Immature natural killer cell (primary cell): ENCODE measurements at places on chromosomes 6 and 20.

GRCh38 chr20:6882561-6883291, 115.2 kb downstream of the BMP2 start:
- no peak for DNase-seq

DNA sequence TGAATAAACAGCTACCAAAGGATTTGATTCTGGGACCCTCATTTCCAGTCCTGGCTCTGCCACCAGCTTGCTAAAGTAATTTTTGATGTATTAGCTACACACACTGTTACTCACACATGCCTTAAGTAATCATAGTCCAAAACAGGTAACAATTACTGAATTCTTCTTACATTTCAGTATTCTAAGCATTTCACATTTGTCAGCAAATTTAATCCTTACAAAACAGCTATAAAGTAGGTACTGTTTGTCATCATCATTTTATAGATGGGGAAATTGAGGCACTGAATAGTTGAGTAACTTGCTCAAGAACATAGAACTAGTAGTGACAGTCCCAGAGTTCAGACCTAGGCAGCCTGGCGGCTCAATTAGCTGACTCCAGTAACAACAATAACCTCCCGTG, 272.6 kb downstream of the QKI start:
- no peak for DNase-seq

DNA sequence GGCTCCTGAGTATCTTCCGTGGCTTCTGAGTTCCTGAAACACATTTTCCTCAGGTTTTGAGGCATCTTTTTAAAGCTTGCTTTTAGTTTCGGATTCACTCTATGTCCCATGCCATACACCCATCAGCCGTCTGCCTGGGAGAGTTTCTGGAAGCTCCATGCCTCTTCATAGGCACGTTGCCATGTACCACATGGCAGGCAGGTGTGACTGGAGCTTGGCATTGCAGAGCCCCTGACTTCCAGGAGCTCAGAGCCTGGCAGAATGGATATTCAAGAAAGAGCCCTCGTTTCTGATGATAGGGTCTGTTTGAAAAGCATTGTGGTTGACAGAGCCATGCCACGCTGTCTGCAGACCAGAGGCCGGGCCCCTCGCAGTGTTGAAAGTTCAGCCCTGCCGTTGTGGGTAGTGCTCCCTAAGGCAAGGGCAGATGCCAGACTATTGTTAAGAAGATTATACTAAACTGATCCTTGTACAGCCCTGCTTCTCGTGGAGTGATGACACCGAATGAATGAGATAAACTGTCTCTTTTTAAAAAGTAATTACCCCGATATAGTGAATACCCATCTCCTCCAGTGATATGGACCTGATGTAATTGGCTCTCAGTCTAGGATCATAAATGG, 100.0 kb downstream of the RPP40 start:
- no peak for DNase-seq

DNA sequence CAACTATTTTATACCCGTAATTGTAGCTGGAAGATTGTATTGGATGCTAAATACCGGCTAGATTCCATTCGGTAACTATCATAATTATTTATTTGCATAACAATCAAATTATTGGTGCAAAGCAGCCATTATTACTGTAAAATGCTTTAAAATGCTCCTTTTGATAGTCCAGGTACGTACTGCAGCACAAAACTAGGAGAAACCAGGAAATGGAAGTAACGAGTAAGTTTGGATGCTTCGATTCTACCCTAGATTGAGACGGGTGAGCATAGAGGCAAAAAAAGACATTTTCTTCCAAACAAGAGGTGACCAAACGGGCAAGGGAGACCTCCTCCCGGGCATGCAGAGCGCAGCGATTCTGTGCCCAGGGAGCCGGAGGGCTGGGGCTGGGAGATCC, 469 bp upstream of the XRN2 start:
- DNase-seq: no peak

DNA sequence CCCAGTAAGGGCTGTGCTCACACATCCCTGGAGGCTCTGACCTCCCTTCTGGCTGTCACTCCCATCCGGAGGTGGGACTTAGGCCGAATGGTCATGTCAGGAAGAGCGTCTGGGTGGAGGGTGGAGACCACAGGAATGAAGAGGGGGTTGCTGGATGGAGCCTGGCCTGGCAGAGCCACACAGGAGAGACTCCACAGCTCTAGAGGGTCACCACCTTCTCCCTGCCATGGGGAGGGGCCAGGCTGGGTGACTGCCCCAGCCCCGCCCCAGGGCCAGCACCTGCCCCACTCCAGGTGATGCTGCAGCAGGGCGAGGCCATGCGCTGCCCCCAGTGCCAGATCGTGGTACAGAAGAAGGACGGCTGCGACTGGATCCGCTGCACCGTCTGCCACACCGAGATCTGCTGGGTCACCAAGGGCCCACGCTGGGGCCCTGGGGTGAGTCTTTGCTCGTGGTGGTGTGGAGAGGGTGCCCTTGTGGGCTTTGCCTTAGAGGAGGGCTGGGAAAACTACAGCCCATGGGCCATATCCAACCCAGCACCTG, 20.6 kb downstream of the RBCK1 start:
- DNase-seq: no peak

DNA sequence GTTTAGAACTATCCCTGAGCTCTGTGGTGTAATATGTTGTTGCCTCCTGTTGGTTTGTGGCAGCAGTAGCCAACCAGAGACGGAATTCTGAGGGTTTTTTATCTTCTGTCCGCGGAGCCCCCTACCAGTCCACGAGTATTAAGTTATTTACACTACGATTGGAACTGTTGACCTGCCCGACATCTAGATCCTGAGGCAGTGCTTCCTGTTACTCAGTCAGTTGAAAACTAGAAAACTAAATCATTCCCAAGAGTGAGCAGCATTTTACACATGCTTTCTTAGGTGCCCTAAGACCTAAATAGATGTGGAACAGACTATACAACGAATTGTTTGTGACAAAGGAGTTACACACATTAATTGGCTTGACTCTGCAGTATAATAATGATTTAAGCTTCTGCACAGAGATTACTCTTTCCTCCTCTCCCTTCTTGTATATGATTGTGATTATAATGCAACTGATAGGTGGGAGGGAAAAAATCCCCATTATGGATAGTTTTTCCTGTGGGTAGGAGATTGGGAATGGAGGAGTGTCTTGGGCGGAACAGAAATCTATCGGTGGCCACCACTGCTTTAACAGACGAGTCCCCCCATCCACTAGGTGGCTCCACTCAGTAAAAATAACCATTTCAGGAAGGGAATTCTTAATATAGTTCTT, 1.7 kb downstream of the LOC128125822 start:
- DNase-seq: peak; percentile 51

DNA sequence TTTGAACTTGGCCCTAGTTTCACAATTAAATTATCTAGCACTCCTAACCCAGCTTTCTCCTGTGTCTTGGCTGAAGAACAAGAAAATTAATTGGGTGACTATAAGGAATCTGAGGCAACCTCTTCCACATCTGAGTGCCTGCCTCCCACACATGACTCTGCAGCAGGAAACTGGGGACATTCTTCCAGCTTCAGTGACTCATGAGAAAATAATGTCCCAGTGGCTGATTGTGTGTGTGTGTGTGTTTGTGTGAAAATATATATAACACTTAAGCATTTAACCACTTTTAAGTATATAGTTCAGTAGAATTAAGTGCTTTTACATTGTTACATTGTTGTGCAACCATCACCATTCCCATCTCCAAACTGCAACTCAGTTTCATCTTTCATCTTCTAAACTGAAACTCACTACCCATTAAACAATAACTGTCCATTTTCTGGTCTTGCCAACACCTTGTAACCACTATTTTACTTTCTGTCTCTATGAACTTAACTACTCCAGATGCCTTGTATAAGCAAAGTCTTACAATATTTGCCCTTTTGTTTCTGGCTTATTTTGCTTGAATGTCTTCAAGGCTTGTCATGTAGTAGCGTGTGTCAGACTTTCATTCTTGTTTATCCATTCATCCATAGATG, 8.7 kb downstream of the TRIM38 start:
- no peak for DNase-seq

- no peak for DNase-seq
Observed at GRCh38 chr6:35287671-35288396, 9.8 kb upstream of the DEF6 start.

DNA sequence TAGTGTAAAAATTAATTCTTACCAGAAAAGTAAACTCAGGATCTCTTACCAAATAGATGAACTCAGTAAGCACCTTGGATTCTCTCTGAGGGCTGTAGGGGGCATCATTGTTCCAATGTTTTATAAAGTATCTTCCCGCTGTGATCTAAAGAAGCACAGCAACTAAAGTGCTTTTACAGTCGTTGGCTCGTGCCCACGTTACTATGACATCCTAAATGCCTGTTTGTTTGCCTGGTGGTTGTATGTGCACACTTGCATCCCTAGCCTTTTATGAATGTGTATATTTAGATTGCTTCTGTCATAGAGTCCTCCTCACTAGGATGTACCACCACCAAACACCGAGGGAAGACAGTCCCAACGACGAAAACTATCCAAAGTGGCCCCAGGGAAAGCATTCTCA, 34.5 kb downstream of the SLX4IP start:
- peak; percentile 51 for DNase-seq

DNA sequence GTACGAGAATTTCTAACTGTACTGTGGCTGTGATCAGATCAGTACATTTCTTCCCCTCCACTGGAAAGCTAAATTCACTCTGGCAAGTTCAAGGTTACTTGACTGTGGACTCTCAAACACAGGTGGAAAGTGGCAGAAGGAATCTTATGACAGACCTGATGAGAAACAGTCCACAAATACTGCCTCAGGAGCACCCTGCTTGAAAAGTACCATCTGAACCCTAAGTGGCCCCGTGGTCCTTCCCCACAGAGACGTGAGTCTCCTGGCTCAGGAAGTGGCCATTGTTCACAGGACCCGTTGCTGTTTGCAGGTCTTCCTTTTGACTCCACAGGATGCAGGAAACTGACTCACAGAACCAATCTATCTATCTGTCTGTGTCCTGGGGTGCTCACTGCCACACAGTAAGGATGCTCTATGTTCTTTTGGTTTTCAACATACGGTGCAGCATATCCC, 47.5 kb upstream of the NHSL1 start:
- DNase-seq: no peak

DNA sequence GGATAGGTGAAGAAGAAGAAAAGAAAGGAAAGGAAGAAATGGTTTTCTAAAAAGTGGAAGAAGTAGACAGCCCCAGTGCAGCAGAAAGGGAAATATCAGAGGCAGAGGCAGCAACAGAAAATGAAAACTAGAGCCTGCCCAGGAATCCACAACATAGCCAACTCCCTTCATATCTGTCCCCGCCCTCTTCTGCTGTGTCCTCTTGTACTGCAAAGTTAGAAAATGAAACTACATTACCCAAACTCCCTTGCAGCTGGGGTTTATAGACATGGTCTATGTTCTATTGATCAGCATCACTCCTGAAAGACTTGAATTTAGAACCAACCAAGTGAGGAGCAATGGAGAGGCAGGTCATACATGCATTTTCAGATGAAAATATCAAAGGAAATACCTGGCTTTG, 200.5 kb upstream of the PHACTR1 start:
- DNase-seq: no peak

GRCh38 chr6:6841571-6841970, 253.1 kb downstream of the LY86 start:
- DNase-seq: no peak

DNA sequence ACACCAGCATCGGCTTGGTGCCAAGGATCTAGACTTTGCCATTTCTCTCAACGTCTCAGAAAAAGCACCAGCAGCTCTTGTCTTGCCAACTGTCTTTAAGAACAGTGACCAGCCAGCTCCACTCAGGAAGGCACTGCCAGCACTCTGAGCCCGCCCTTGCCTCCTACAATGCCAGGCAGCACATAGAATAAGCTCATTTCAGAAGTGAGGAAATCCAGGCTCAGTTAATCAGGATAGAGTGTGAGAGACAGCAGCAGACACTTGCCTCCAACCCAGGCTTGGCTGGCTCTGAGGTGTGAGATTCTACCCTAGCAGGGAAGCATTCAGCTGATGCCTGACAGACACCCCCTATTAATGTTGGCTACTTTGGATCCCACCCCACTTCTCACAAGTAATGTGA, 4.3 kb upstream of the SYNDIG1 start:
- no peak for DNase-seq

- no peak for DNase-seq
Observed at GRCh38 chr6:107061125-107062020, 33.4 kb downstream of the MTRES1 start.

DNA sequence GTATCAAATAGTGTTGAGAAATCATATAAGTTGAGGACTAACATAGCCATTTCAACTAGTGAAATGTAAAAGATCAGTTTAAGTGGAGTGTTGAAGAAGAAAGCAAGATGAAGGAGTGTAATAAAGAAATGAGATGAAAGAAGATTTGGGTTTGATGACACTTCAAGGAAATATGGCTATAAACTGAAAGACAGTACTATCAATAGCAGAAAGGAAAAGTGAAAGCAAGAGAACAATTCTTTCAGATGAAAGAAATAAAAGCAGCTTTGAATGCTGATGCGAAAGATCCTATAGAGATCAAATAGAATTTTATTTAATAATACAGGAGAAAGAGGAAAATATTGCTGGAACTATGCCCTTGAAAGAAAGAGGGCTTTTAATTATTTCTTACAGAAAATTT, 92.8 kb upstream of the PRSS16 start:
- DNase-seq: no peak

DNA sequence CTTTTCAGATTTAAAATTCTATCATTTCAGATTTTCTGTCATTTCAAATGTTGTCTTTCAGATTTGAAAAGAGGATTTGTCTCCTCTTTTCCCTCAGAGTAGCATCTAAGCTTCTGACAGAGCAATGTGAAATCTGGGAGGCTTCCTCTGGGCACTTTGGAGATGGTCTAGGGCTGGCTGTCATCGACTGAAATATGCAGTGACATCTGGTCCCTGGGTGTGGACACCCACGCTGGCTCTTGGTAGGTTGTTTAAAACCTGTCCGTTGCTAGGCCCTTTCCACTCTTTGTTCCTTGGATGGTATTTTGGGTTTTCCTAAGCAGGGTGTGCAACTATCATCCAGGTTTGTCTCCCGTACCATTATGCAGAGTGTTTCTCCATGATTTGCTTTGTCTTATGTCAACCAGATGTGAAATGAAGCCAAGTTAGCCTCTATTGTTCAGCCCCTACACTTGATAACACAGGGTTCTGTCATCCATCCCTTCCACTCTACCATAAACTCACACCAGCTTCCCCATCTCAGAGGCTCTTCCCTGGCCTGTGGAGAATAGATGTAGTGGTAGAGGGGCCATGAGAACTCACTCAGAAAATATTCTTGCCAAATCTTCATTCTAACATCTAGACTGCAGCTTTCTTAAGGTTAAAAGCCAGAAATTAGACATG, 5.0 kb upstream of the VIP start:
- DNase-seq: no peak

DNA sequence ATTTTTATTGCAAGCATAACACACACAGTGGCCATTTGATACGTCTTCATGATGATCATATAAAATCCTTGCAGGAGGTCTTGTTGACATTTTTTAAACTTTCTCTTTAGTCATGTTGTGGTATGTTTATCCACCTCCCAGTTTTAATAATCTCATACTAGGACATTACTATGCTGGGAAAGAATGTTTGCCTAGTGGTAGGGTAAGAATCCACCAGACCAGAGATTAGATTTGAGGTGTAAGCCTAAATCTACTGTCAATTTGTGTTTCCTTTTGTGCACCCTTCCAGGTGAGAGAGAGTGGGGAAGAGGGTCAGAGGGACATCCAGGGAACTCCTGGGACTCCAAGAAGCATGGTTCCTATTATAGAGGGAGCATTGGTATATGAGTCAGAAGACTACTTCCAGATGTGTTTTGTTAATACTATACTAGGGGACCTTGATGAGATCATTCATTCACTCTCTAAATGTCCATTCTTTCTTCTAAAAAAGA, 298.3 kb upstream of the SASH1 start:
- no peak for DNase-seq
